ENCODE measurements at places on chromosomes 12 and 14. TPM values are rescaled to one million over a fixed set of nuclear protein-coding genes. Genes with fewer than 3 reads are reported as not detected.

The ACVRL1 gene
- not detected for total RNA-seq

The RNASE3 gene
- not detected for total RNA-seq

The SLC5A8 gene
- total RNA-seq, result not detected

The IFNG gene
- 39.0 TPM for total RNA-seq

The SYNE3 gene
- total RNA-seq, result 38.8 TPM

The GPR84 gene
- total RNA-seq, result 0.62 TPM

The GCH1 gene
- 47.5 TPM for total RNA-seq

The TRHDE gene
- not detected for total RNA-seq

The GSG1 gene
- total RNA-seq, result not detected

The STAB2 gene
- not detected for total RNA-seq

The GPR68 gene
- total RNA-seq, result 14.4 TPM

The RFX4 gene
- total RNA-seq, result not detected

The MYH6 gene
- total RNA-seq, result not detected

The LIN7A gene
- total RNA-seq, result not detected

The TAS2R43 gene
- total RNA-seq, result 0.29 TPM

The ZNF891 gene
- 1.4 TPM for total RNA-seq

The EML5 gene
- total RNA-seq, result 3.0 TPM

The TDRD9 gene
- 0.16 TPM for total RNA-seq

The MIP gene
- not detected for total RNA-seq

The GARIN6 gene
- not detected for total RNA-seq

The OR11H6 gene
- not detected for total RNA-seq

The GSKIP gene
- 22.8 TPM for total RNA-seq

The NTS gene
- total RNA-seq, result not detected

The E2F7 gene
- total RNA-seq, result 6.9 TPM

The ANO2 gene
- total RNA-seq, result not detected

The C12orf42 gene
- 0.19 TPM for total RNA-seq

The REM2 gene
- 0.19 TPM for total RNA-seq

The CEBPE gene
- 0.68 TPM for total RNA-seq

The TSHR gene
- total RNA-seq, result not detected

The GPR132 gene
- total RNA-seq, result 23.9 TPM

The SLCO1B1 gene
- not detected for total RNA-seq

The RBP5 gene
- total RNA-seq, result not detected

The POLE2 gene
- 37.2 TPM for total RNA-seq

The GLIPR1 gene
- total RNA-seq, result 25.7 TPM

The AMDHD1 gene
- 1.5 TPM for total RNA-seq

The TTC6 gene
- total RNA-seq, result not detected

The LHX5 gene
- total RNA-seq, result not detected

The INSM2 gene
- total RNA-seq, result not detected

The LRP1-AS gene
- not detected for total RNA-seq

The NEUROD4 gene
- not detected for total RNA-seq

The KRT80 gene
- total RNA-seq, result not detected

The CLEC7A gene
- not detected for total RNA-seq

The AQP6 gene
- total RNA-seq, result not detected

The OR4K14 gene
- not detected for total RNA-seq

The ZFHX2 gene
- total RNA-seq, result 0.85 TPM

The OR10G3 gene
- not detected for total RNA-seq

The CCDC184 gene
- 0.33 TPM for total RNA-seq

The CLEC4C gene
- not detected for total RNA-seq

The PRPH gene
- not detected for total RNA-seq
